ENCODE measurements at places on chromosomes 6 and 20.

DNA sequence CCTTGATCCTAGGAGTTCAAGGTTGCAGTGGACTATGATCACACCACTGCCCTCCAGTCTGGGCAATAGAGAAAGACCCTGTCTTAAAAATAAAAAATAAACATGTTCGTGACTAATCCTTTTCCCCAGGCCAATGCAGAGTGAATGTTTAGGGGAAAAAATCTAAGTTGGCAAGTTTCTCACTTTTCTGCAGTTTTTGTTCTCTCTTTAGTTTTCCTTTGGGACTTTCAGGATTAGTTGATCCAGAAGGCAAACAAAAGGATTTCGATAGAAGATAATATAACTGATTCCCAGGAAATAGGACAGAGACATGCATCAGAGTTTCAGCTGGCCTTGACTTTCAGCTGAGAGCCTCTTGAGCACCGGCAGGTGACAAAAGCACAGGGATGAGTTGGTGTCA, 53.3 kb downstream of the SOD2 start:
- DNase-seq: no peak

GRCh38 chr6:73074175-73074574, 151.1 kb downstream of the KHDC1L start:
- no peak for DNase-seq

GRCh38 chr6:169967687-169968086, 216.3 kb downstream of the ERMARD start:
- DNase-seq: no peak

DNA sequence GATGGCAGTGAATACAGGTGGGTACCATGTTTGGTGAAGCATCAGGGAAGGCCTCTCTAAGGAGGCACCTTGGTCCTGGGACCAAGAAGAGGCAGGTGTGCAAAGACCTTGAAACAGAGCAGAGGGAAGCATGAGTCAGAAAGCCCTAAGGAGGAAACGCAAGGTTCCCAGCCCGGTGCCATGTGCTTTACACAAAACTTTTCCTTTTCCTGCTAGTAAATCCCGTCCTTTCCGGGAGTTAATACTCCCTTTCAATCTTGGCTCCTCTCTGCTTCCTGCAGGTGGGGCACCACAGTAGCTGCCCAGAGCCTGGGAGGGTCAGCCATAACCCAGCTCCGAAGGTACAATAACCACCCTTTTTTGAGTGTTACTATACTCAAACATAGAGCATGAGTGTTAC, 19.4 kb upstream of the SLC23A2 start:
- no peak for DNase-seq

GRCh38 chr6:106631346-106631745, 2.0 kb downstream of the QRSL1 start:
- DNase-seq: no peak

- no peak for DNase-seq
Observed at GRCh38 chr20:48958743-48959142, 37.2 kb downstream of the ARFGEF2 start.

DNA sequence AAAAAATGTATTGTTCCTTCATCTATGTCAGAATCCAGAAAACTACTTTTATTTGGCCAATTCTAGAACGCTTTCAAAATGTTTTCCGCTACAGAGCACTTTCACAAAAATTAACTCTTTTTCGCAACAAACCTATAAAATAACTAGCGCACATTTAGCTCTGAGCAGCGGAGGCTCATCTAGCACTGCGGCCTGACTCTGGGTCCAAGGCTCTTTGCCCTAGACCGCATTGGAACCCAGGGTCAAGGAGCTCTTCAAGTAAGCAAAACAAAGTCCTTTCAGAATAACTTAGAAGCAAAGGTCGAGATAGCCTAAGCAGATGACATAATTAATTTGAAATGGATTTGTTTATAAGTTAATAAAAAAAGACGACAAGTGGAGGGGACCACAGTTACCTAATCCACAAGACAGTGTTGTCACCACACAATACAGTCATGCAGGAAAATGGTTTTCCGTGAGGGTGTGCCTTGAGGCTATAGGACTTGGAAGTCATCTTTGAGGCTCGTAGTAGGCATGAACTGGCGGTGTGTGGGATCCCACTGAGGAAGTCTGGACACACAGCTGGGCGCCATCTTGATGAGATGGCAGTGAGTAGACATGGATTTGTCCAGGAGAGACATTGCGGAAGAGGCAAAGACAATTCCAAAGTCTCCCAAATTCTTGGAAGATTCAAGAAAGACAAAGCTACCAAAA, 29.2 kb upstream of the IRF4 start:
- DNase-seq: no peak

GRCh38 chr20:17287998-17288397, 61.2 kb downstream of the PCSK2 start:
- DNase-seq: no peak

DNA sequence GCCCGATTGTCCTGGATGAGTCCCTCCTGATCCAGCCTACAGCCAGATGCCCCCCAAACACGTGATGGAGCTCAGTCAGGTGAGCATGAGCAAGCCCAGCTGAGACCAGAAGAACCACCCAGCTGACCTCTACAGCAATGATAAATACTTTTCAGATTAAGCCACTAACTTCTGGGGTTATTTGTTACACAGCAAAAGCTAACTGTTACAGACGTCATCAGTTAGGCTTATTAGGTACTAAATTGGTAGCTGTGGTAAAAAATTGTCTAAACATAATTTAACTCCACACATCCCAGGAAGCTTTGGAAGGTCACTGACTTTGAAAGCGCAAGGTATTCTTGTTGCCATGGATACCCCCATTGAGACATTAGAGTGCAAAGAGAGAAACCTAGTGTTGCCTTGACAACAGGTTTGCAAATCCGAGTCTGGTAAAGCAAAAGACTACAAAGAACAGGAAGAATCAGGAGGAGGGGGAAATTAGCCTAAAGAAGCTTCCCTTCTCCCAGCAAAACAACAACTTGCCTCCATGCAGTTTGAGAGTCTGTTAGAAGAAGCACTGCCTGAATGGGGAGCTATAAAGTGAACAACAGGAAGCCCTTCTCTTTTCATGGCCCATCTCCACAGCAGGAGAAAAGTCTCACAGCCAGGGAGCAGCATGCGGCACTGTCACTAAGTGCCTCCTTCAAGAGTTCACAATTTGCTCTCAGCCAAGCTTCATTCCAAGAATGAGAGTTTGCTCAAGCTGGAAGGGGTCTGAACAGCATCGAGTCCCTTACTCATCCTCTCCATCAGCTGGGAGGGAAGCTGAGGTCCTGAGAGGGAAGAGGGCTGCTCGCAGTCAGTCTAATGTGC, 41.7 kb upstream of the ZNF831 start:
- no peak for DNase-seq

GRCh38 chr20:38426006-38426897, 8.9 kb downstream of the SNHG17 start:
- no peak for DNase-seq

DNA sequence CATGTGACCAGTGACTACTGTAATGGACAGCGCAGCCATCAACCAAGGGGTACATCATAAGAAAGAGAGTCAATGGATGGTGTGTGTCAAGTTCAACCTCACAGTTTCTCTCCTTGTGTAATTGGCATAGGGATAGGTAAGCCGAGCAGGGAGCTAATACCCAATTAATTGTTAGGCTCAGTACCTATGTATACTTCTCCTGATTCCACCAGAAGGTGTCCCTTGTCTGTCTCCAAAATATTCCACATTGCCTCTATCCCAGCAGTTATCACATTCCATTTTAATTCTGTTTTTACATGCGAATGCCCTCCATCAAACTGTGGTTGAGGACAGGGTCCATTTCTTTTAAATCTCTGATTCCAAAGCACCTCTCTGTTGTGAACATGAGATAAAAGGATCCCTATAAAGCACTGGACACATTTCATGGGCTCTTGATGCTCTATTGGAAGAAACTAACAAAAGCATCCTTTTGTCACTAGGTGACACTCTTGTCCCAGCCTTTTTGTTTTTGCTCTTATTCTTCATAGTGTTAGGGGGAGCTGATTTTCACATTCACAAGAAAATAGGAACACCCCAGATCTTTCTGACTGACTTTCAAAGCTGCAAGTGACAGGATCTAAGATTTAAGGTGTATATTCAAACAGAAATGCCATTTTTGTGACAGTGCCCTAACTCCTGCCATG, 38.9 kb downstream of the FBXO9 start:
- no peak for DNase-seq

DNA sequence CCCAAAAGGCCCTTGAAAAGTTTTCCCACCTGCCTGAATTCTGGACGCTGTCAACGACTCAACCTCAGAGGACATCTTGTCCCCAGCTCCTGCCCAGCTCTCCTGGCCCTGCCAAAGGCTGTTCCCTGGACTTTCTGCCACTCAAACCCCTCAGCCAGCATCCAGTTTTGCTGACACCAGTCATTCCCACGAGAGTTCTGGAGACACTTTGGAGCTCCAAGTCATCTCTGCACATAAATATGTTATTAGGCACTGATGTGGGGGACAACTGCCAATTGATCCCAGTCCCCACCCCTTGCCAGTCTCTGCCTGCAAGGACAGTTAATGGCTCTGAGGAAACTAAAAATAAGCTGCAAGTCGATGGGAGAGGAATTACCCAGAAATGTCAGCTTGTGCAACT, 38.9 kb upstream of the KCNB1 start:
- no peak for DNase-seq

DNA sequence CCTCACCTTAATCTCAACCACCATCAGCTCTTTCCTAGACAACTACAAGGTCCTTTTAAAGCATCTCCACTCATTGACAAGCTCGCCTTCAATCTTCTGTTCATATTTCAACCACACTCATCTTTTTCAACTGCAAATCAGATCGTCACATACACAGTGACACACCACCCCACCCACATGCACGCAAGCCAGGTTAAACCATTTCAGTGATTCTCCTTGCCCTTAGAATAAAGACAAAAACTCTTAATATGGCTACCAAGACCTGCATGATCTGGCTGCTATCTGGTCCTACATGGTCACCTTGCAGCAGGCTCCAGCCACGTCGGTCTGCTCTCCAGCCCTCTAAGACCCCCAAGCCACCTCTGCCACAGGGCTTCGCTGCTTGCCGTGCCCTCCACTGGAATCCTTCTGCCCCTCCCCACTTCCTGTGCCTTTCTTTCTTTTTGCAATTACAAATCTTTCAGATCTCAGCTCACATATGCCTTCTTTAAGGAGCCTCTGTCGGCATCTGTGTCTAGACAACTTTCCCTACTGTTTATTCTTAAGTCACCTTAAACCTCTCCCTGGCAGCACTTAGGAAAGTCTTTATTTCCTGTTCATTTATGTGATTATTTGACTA, 507.3 kb upstream of the ARID1B start:
- DNase-seq: no peak

DNA sequence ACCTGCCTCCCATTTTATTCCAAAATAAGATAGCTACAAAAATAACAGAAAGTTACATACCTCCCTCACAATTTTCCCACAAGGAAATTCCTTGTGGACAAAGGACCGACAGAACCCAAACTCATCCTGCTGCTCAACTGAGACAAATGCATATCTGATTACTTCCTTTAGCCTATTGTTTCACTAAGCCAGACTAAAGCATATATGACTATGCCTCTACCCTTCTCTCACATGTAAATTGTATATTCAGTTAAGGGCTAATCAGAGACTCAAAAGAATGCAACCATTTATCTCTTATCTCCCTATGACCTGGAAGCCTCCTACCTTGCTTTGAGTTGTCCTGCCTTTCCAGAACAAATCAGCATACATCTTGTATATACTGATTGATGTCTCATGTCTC, 72.1 kb downstream of the MANEA start:
- no peak for DNase-seq

DNA sequence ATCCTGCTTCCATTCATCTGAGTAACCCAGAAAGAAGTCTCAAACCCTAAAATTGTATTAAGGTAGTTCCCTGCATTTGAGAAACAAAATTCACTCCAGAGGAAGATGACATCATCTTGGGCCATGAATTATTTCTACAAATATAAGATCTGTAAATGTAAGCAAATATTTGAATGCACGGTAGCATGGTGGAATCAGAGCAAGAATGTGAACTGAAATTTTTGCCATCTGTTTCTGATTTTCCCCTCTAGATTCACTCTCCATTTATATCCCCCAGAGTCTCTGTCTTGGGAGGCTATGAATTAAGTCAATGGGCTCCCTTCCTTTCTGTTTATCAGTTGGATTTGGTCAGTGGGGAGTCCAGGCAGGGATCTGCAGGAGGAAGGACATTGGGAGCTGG, 5.8 kb upstream of the MAP3K5 start:
- DNase-seq: no peak

DNA sequence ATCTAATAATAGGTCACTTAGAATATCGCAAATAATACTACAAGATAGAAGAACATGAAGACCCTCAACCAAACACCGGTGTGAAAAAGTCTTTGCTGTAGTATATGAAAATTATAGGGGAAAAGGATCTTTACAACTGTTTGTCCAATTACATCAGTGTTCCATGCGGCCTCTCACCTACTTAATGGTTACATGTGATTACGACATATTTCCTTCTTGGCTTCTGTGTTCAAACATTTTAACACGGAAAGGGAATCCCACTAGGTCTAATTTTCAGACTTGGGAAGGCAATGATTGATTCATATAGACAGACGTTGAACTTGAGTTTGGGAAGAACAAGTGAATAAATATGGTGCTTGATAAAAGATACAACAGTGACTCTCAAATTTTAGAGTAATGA, 273.4 kb downstream of the KIF16B start:
- no peak for DNase-seq

DNA sequence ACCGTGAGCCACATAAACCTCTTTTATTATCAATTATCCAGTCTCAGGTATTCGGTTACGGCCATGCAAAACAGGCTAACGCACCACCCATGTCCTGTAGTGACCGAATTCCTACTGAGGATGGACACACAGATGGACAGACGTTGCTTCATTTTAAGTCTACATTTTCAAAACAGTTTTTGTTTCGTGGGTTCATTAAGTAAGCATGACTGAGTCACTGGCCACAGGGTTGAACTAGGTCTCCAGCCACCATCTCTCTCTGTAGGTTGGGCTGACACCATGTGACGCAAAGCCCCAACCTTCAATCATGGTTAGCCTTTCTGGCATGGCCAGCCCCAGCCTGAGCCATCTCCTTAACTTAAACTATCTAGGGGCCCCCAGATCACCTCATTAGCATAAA, 110.0 kb upstream of the SLC22A23 start:
- no peak for DNase-seq

- no peak for DNase-seq
Observed at GRCh38 chr6:153960281-153960680, 78.8 kb upstream of the OPRM1 start.

GRCh38 chr6:11689847-11690246, 88.8 kb downstream of the ADTRP start:
- no peak for DNase-seq

DNA sequence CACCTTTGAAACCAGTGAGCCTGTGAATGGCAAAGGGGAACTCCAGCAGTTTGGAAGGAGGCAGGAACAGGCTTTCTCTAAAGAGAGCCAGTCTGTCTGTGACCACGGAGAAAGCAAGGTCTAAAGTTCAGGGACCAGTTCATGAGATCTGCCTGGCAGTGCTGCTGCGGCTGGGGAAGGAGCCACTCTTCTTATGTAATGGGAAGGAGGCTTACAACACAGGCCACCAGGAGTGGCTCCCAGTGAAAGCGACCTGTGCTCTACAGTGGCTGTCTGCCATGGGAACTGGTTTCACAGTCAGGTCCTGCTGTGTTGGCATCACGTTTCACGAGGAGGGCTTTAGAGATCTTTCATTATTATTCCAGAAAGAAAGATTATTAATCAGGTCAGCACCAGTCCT, 291.9 kb upstream of the PRDM1 start:
- peak; percentile 22 for DNase-seq

Measured in WTC11 (cell line).